ENCODE measurements at places on chromosomes 4 and X. TPM values are rescaled to one million over a fixed set of nuclear protein-coding genes. Genes with fewer than 3 reads are reported as not detected.

The EMCN gene
- 27.5 TPM for total RNA-seq

The HERC5 gene
- total RNA-seq, result 1.9 TPM

The TMEM156 gene
- total RNA-seq, result not detected

The NSUN7 gene
- total RNA-seq, result not detected

The RHOXF1 gene
- not detected for total RNA-seq

The ZGRF1 gene
- total RNA-seq, result 2.8 TPM

The CRMP1 gene
- 1.9 TPM for total RNA-seq

The PDLIM3 gene
- total RNA-seq, result 265 TPM
